Fibroblast of skin of left biceps (primary cell): ENCODE measurements at places on chromosomes 12 and 14.
A peak's percentile ranks its signal among the peaks of the same experiment; 100 is the strongest.

GRCh38 chr14:99822800-99823455 lies 29.7 kb downstream of the EML1 start:
- DNase-seq = no peak

GRCh38 chr12:103373088-103373523 lies 122.7 kb downstream of the C12orf42 start:
- DNase-seq = no peak

DNA sequence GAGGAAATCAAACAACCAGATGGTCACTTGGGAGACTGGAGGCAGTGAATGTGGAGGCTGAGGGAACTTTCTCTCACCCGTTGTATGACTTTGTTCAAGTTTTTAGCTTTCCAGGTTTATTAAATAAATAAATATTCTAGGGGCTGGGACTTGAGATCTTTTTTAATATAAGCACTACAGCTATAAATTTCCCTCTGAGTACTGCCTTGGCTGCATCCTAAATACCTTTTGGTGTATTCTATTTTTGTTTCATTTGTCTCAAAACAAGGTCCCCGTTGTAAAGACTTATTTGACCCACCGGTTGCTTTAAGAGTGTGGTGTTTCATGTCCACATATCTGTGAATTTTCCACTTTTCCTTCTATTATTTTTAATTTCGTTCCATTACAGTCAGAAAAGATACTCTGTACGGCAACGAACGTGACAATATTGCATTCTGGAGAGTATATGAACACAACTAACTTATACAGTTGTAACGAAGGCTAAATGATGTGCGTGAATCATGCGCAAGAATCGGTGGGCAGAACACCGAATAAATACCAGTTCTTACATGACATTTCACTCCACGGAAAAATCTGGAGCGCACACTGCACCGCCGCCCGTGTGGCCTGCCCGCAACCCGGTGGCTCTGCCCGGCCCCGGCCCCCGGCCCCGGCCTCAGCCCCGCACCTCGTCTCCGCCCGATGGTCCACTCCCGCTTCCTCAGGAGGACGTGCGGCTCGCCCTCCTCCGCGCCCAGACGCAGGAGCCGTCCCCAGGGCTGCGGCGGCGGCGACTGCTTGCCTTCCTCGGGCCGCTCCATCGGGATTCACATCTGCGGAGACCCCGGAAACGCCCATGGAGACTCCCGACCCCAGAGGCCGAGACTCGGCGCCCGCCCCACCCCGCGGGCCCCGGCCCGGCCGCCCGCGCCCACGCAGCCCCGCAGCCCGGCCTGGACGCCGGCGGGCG lies 602 bp downstream of the CHFR start:
- DNase-seq = no peak

GRCh38 chr12:3536096-3536875 lies 45.3 kb downstream of the PRMT8 start:
- DNase-seq = no peak

DNA sequence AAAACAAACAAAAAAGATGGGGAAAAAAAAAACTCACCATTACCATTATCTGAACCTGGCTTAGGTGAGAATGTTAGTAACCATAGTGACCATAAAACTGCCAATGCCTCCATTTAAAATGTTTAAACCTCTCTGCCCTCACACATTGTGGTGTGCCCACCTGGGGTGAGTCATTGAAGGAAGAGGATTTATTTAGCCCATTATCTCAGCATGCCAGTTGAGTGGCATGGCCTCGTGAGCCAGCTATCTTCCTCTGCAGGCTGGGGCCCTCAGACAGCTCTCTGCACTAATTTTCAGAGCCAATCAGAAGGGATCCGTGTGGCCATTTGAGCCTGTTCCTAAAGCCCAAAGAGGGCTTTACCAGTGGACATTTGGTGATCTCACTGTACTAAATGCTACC lies 81.8 kb upstream of the CCDC198 start:
- DNase-seq = no peak

- DNase-seq = no peak
Observed at GRCh38 chr14:22494486-22495135, 94.4 kb downstream of the DAD1 start.

GRCh38 chr12:89995870-89996269 lies 287.2 kb upstream of the ATP2B1 start:
- DNase-seq = no peak

GRCh38 chr12:15605881-15606590 lies 183.2 kb downstream of the EPS8 start:
- no peak for DNase-seq

- DNase-seq = no peak
Observed at GRCh38 chr14:21780429-21781084, 106.9 kb upstream of the OR4E1 start.

DNA sequence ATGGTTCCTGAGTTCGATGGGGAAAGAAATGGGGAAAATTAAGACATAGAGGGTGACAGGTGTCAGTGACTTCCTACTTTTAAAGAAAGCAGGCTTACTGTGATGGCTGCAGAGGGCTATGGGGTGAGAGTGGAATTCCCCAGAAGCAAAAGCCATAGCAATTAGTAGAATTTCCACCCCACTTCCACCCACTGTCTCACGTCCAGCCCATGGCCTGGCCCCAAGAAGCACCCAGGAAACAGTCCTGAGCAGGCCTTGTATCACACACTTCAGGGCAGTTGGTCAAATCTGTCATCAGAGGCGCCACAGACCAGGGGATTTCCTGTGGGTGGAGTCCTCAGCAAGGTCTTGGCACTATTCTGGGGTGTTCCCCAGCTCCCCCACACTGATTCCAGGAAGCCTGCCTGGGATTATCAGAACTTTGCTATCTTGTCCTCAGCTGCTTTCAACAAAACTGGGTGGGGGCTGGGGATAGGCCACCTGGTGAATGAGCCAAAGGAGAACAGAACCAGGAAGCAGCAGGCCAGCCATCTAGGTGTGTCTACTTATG lies 120.1 kb upstream of the CCND2 start:
- no peak for DNase-seq

- no peak for DNase-seq
Observed at GRCh38 chr12:127720334-127720733, 546.6 kb upstream of the TMEM132C start.

DNA sequence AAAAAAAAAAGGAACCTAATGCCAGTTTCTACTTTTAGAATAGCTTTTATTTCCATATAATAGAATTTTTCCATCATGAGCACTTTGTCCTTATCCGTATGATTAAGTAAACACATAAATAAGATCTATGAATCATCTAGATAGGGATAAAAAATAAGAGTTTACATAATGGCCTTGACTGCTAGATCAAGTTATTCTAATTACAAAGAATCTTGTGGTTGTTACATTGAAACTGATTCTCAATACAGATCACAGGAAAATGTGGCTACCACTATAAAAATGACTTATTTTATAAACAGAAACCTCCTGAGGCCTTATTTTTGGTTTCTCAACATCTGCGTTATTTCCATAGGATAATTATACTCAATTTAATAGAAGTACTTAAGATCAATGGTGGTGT lies 34.4 kb upstream of the NDUFA12 start:
- DNase-seq = no peak

- no peak for DNase-seq
Observed at GRCh38 chr14:91035855-91036254, 24.6 kb downstream of the RPS6KA5 start.

- no peak for DNase-seq
Observed at GRCh38 chr14:67420102-67420739, 8.3 kb upstream of the PLEK2 start.

GRCh38 chr12:80170915-80171314 lies 71.6 kb downstream of the OTOGL start:
- no peak for DNase-seq

GRCh38 chr14:100804558-100805309 lies 21.2 kb upstream of the MEG3 start:
- DNase-seq = no peak

- no peak for DNase-seq
Observed at GRCh38 chr12:93319523-93320050, 58.1 kb upstream of the NUDT4 start.

DNA sequence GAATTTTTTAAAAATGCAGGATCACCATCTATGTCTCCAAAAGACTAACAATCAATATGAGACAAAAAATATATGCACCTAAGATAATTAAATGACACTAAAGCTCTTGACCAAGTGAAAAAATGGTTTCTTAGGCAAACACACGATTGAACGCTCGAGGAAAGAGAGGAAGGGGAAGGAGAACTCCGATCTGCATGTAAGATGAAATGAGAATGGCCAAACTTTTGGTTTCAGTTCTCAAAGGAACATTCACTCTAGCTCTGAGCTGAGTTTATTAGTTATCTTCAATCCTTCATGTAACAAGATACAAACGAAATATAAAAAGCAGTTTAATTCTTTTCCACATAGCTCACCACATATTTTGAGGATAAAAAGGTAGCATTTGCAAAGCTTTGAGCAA lies 2.8 kb downstream of the DYRK4 start:
- DNase-seq = no peak

GRCh38 chr14:68566075-68566474 lies 226.8 kb downstream of the ZFP36L1 start:
- no peak for DNase-seq

DNA sequence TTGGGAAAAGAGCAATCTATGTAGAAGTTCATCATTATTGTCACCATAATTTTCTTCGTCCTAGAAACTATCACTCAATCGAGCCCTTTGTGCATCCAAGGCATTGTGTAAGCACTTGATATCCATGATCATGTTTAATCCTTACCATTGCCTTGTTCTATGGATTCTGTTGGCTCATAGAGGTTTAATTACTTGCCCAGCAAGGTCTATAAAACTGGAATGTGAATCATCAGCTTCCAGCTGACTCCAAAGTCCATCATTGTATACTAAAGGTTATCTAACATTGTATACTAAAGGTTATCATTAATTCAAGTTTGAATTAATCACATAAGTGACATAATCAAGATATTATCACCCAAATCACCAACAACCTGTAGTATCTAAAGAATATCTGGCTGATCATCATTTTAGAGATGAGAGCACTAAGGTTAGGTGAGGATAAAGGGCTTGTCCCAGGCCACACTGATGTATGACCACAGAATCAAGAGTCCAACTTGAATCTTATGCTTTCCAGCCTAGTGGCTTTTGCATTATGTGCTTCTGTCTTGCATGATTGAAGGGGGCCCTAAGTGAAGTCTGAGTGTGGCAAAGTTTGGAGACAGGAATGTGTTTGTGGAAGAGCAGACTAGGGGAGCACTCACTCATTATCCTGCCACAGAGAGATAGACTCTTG lies 188.1 kb downstream of the ANO4 start:
- no peak for DNase-seq

GRCh38 chr12:132827763-132828703 lies 636 bp downstream of the GOLGA3 start:
- DNase-seq = peak; percentile 15

GRCh38 chr14:74391479-74391878 lies 34.5 kb downstream of the SYNDIG1L start:
- no peak for DNase-seq

DNA sequence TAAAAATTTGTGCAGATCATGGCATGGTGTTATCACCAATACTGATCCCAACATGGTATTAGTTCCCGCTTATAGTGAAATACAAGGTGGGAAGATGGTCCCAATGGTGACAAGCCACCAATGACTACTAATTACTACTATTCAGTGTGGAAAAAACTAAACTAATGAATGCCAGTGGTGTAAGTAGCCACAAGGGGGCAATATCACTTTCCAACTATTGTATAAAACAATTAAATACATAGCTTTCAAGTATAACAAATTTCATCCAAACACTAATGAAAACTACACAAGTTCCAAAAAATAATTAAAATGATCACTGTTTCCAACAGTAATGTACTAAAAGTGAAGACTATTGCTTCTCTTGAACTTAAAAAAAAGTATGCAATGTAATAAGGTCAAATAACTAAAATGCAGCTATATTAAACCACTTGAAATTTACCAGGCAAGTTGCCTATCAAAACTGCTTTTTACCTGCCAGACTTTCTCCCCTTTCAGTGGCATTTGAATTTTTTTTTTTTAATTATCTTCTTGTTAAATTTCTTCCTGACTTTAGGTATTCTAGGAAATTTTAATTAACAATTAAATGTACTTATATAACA lies 58.0 kb downstream of the PAPLN start:
- no peak for DNase-seq

GRCh38 chr12:4211372-4211771 lies 62.2 kb upstream of the CCND2 start:
- DNase-seq = no peak

DNA sequence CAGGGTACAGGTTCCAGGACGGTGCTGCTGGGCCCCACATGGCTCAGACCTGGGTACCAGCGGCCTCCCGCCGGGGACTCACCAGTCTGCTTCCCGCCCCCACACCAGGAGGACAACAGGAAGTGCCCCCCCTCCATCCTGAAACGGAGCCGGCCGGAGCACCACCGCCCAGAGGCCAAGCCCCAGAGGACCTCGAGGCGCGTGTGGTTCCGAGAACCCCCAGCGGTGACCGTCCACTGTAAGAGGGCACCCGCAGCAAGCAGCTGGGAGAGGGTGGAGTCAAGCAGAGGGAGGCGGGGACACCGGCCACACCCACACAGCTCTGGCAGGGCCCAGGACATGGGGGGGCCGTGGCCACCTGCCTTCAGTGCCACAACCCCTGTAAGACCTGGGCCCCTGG lies 8.1 kb downstream of the C14orf180 start:
- no peak for DNase-seq

- DNase-seq = no peak
Observed at GRCh38 chr14:72625689-72626088, 268.2 kb downstream of the DPF3 start.

GRCh38 chr14:66152302-66152701 lies 333.9 kb upstream of the CCDC196 start:
- DNase-seq = no peak

GRCh38 chr12:82893896-82894295 lies 207.2 kb downstream of the TMTC2 start:
- no peak for DNase-seq

DNA sequence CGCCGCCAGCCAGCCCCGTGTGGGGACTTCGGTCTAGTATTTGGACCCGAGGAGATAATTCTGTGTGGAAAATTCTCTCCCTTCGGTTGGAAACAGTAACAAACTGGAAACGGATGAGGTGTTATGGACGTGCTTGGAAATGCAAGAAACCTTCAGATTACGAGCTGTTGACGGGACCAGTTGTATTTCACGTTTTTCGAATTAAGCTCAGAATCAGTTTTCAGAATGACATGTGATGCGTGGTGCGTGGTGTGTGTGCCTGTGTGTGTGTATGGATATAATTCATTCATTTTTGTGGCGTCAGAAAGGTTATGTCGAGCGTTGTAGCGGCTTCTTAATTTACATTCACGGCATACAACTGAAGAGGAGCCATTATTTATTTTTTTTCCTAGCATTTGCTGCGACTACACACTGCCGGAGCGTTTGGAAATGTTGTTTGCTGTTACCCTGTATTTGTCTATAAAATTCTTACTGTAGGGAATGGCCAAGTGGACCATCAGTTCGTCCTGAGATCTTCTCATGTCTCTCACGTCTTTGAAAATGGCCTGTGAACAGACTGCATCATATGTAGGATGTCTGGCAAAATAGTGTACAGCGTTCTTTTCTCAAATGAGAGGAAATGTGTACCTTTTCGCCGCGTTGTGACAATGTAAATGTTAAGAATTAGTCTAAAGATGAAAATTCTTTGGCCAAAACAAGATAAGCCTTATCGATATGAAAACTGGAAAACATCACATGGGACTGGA lies 1.3 kb downstream of the TRAF3 start:
- DNase-seq = no peak

GRCh38 chr14:99667821-99668220 lies 16.3 kb upstream of the CYP46A1 start:
- DNase-seq = no peak
